Left lobe of liver (tissue), 2 donors: ENCODE measurements at places on chromosomes 3 and 15. TPM values are rescaled to one million over a fixed set of nuclear protein-coding genes. Genes with fewer than 3 reads are reported as not detected.

The TRIM42 gene
- not detected for total RNA-seq

The HMG20A gene
- 17.4 TPM for total RNA-seq

The CLDN1 gene
- total RNA-seq: 109 TPM

The CHDH gene
- total RNA-seq: 44.7 TPM

The LYSMD4 gene
- 3.3 TPM for total RNA-seq

The ELP6 gene
- total RNA-seq: 18.7 TPM

The CYP8B1 gene
- 425 TPM for total RNA-seq

The CRELD1 gene
- total RNA-seq: 41.0 TPM

The POU1F1 gene
- total RNA-seq: not detected

The USP50 gene
- total RNA-seq: 0.43 TPM

The PROK2 gene
- 0.25 TPM for total RNA-seq

The C2CD4B gene
- total RNA-seq: 0.75 TPM

The LRRIQ4 gene
- total RNA-seq: not detected

The FEZF2 gene
- total RNA-seq: not detected

The ATP13A5 gene
- total RNA-seq: not detected

The GOLGA6A gene
- 1.6 TPM for total RNA-seq

The SGO1 gene
- total RNA-seq: 0.63 TPM

The MB21D2 gene
- 0.23 TPM for total RNA-seq

The RBP2 gene
- not detected for total RNA-seq

The SCN11A gene
- total RNA-seq: 0.15 TPM

The SCAANT1 gene
- not detected for total RNA-seq

The MFN1 gene
- total RNA-seq: 17.9 TPM

The MKRN3 gene
- 0.13 TPM for total RNA-seq

The AQP9 gene
- 159 TPM for total RNA-seq

The SLCO3A1 gene
- total RNA-seq: 3.4 TPM

The CYP1A1 gene
- total RNA-seq: 1.6 TPM

The ANKUB1 gene
- not detected for total RNA-seq

The PLA2G4D gene
- total RNA-seq: not detected

The CHRFAM7A gene
- 0.38 TPM for total RNA-seq

The CPEB1 gene
- total RNA-seq: 0.23 TPM

The SACM1L gene
- total RNA-seq: 19.7 TPM

The RTP1 gene
- not detected for total RNA-seq

The SLC9C1 gene
- total RNA-seq: not detected

The SPINK8 gene
- total RNA-seq: not detected

The PARP15 gene
- total RNA-seq: 1.0 TPM

The TMEM45A gene
- total RNA-seq: 62.7 TPM

The ANKRD34C gene
- total RNA-seq: not detected

The LSAMP gene
- total RNA-seq: 0.28 TPM

The LRRC3B gene
- total RNA-seq: not detected

The FOXB1 gene
- not detected for total RNA-seq

The LTF gene
- 1.7 TPM for total RNA-seq

The CLDN16 gene
- total RNA-seq: 1.2 TPM

The CNOT10 gene
- 10.5 TPM for total RNA-seq

The LSMEM2 gene
- not detected for total RNA-seq

The GOLGA6D gene
- total RNA-seq: 0.45 TPM

The STXBP5L gene
- not detected for total RNA-seq

The FHIT gene
- total RNA-seq: 5.1 TPM

The PRR23B gene
- total RNA-seq: not detected

The CLEC3B gene
- total RNA-seq: 25.5 TPM

The BOC gene
- total RNA-seq: 0.50 TPM
